ENCODE measurements at places on chromosomes 4 and X.
A peak's percentile ranks its signal among the peaks of the same experiment; 100 is the strongest.

GRCh38 chrX:45900766-45901615 lies 644.2 kb downstream of the ZNF674 start:
- DNase-seq = peak; percentile 20

DNA sequence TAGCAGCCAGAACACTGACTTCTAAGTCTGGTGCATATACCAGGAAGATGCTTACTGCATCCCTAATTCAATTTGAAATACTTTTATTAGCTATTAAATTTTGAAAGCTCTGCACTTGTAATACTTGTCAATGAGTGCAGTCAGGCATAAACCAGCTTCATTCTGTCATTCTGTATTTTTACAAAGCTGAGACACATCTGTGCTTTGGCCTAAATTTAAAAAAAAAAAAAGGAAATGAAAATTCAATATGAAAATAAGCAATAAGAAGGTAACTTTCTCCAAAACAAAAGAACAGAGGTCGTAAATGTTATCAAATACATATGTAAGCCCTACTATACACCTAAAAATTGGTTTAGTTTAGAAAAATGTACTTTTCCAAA lies 7.0 kb downstream of the SMIM14 start:
- DNase-seq = no peak

DNA sequence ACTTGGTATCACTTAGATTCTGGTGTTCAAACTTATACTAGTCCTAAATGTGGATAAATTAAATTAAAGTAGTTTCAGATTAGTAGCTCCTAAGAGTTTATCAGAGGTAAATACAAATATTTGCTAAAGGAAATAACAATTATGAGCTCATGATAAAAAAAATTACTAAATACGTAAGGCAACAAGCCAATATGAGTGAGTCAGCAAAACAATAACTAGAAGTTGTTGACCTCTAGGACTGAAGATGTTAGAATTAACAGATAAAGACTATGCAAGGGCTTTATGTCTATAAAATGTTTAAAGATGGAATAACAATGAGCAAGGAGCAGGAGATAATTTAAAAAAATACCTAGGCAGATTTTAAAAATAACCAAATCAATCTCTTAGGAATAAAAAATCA lies 195.8 kb downstream of the CLCN4 start:
- DNase-seq = no peak

- DNase-seq = no peak
Measured at GRCh38 chrX:117327373-117327772, 789.2 kb downstream of the KLHL13 start.

DNA sequence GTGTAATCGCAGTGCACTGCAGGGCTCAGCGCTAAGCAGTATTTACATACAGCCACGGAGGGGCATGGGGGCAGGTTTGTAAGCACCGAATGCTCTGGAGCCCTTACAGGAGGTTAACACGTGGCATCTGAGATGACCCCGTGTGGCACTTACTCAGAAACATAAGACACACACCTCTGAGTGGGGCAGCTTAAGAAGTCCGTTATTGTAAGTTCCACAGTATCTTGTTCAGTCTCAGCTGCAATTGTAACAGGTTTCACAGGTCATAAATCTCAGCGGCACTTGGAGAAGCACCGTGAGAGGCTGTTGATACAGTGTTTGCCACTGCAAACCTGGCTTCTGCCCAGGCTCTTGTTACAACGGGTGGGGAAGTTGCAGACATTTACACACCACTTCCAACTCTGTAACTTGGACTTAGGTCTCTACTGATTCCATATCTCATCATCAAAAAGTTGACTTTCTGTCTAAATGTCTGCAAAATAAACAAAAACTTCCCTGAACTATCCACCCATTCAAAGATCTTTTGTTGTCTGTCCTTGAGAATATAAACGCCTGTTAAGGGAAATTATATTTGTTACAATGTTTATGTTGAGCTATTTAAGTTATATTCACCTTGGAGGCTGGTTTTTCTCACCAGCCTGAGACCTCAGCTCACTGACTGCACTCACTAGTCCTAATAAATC lies 10.3 kb downstream of the CPLX1 start:
- DNase-seq = no peak

DNA sequence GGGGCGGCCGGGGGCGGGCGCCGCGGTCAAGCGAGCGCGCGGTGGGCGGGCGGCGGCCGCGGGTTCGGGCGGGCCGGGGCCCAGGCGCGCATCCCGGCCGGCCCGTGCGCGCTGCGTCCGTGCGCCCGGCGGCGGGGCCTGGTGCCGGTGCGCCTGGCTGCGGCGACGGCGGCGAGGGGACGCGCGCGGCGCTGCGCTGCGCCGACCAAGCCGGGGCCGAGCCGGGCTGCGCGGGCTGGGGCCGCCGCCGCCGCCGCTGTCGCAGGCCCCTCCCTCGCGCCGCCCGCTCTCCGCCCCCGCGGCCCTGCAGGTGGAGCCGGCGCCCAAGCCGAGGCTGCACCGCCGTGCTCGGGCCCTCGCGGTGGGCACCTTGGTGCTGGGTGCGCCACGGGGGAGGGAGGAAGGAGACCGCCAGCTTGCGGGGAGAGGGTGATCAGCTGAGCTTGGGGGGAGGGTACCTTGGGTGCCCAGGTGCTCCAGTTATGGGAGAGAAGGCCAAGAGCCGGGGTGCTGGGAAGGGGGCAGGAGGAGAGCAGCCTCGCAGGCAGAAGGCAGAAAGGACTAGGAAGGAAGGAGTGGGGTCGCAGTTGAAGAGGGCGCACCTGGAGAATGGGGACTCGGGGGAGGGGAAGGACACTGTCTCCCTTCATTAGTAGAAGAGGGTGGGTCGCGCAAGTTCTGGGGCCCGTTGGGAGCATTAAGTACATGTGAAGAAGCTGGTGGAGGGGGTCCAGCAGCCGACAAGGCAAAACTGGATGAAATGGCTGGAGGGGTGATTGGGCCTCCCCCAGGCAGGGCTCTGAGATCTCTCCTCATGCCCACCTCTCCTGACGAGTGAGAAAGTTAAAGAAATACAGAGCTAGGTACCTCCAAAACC lies at the start of gene PPP2R2C:
Gene PPP2R2C (minus strand): TSS at position 228 of the 877 bp plus-strand sequence. CDS start 385 bp downstream, outside the sequence.
- no peak for DNase-seq

DNA sequence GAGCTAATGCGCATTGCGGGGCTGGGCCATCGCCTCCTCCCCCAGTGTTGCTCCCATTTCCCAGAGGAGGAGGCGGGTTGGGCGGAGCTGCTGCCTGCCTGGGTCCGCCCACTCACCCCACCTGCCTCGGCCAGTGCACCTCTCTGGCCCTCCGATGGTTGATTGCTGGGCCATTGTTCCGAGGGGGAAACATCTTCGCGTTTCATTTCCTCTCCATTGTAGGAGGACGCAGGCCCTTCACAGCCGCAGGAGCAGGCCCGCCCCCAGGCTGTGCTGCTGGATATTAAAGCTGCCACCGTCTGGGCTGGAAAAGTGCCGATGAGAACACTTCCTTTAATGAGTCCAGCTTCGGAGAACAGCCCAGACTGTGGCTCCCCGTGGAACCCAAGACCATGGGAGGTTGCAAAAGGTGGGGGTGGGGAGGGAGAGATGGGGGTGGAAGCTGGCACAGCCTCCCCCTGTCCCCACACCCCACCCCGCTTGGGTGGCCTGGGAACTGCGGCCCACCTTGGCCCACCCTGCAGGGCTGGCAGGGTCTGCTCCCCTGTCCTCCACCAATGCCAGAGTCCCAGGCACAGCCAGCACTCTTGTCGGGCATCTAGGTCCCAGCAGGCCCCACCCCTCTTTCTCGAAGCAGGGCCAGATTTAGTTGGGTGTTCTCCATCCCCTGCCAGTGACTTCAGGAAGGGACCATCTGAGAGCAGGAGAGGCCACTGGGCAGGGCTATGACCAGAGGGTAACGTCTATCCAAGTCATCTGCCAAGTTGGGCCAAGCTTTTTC lies 96.6 kb downstream of the ADRA2C start:
- no peak for DNase-seq

- DNase-seq = no peak
Measured at GRCh38 chr4:73028621-73029020, 40.9 kb downstream of the COX18 start.

- no peak for DNase-seq
Measured at GRCh38 chr4:187124331-187124730, 400.7 kb upstream of the FAT1 start.

DNA sequence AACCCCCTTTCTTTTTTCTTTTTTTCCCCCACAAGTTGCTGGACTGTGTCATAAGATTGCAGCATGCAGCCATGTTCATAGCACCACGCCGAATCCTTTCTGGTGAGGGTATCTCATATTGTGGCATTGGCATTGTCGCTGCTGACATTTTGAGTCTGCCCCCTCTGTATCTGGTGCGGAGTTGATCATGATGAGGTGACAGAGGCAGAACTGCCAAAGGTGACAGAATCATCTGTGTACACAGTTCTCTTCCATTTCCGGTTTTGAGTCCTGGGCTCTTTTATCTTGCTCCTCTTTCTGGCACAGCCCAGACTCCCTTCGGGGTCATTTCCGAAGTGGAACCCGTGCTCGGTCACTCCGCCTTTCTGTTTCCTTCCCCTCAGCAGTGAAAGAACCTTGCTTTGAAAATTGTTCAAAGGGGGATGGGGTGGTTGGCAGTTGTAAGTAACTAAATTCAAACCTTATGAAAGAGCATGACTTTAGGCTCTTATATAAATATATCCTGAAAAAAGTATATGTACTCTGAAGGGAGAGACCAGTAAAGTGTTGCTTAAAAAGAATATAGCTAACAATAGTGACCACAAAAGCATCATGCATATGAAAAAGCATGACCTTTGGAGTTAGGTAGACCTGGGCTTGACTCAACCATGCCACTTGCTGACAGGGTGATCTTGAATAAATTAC lies 55.0 kb upstream of the BMP2K start:
- no peak for DNase-seq

DNA sequence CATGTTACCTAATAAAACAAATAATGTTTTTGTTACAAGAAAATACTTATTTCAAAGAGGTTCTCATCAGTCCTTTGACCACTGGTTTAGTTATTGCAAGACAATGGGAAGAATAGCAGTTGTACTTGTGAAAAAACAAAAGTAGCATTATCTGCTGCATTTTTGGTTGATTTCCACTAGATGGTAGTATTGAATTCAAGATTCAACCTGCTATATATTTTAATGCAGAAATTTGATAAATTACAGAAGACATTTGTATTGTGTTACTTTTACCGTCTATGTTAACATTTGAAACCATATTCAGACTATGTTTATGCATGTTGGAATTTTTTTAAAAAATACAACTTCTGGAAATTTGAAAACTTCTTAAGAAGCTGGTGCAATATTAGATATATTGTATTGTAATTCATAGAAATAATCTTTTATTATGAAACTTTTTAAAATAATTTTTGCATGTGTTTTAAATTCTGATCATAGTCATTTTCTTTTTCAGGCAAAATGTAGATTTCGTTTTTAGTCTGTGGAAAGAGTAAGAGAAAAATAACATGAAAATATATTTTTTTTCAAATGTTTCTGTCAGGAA lies 56.4 kb downstream of the SPCS3 start:
- DNase-seq = peak; percentile 57

- no peak for DNase-seq
Measured at GRCh38 chr4:102687982-102688433, 72.8 kb downstream of the MANBA start.

All from fibroblast of the aortic adventitia (primary cell).